ENCODE measurements at places on chromosomes 6 and 20.

DNA sequence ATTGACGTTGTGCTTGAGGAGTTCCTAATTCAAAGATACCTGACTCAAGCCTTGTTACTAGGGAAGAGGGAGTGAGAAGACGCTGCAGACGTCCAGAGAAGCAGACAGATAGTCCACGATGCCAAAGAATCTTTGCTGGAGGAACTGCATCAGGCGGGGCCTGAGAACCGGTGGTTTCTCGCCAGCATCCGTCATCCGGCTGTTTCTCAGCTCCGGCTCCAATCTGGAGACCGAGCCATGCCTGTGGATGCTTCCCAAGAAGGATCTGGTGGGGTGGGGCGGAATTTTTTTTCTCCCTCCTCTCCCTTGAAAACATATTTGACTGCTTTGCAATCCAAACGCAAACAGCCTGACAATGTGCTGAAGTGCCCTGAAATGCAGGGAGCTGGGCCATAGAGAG is 125.8 kb upstream of the SRSF6 start:
- no peak for DNase-seq

- DNase-seq = no peak
Measured at GRCh38 chr6:164130151-164130550, 715.6 kb downstream of the QKI start.

- DNase-seq = no peak
Measured at GRCh38 chr6:94683409-94683808, 893.9 kb upstream of the MANEA start.

- no peak for DNase-seq
Measured at GRCh38 chr6:20479060-20479459, 55.2 kb upstream of the CDKAL1 start.

GRCh38 chr6:40353967-40354452 is 233.2 kb downstream of the LRFN2 start:
- DNase-seq = no peak

DNA sequence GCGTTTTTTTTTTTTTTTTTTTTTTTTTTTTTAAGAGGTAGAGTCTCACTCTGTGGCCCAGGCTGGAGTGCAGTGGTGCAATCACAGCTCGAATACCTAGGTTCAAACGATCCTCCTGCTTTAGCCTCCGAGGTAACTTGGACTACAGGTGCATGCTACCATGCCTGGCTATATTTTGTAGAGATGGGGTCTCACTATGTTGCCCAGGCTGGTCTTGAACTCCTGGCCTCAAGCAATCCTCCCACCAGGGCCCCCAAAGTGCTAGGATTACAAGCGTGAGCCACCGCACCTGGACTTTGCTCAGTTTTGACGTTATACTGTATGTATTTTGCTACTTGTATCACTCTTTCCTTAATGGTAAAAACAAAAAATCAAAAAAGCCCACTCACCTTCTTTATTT is 101.5 kb upstream of the ZNFX1 start:
- DNase-seq = no peak

- DNase-seq = no peak
Measured at GRCh38 chr20:41142919-41143318, 5.6 kb downstream of the PLCG1 start.

GRCh38 chr6:169165561-169166300 is 87.9 kb downstream of the THBS2 start:
- DNase-seq = no peak

All from Panc1 (cell line).